ENCODE measurements at places on chromosomes 6 and 20. TPM values are rescaled to one million over a fixed set of nuclear protein-coding genes. Genes with fewer than 3 reads are reported as not detected.

The CRIP3 gene
- 0.29 TPM for total RNA-seq

The SNAI1 gene
- total RNA-seq = 5.4 TPM

The NKX2-4 gene
- not detected for total RNA-seq

The NOL7 gene
- total RNA-seq = 95.4 TPM

The MTFR2 gene
- 6.2 TPM for total RNA-seq

The TAAR5 gene
- total RNA-seq = not detected

The FAM217A gene
- not detected for total RNA-seq

The DOK5 gene
- not detected for total RNA-seq

The CCN5 gene
- total RNA-seq = 0.26 TPM

The TMEM242 gene
- total RNA-seq = 7.9 TPM

The STX11 gene
- 1.5 TPM for total RNA-seq

The OR2B6 gene
- not detected for total RNA-seq
